ENCODE measurements at places on chromosomes 1 and 21.

GRCh38 chr21:33800753-33801423 is 114.7 kb downstream of the ATP5PO start:
- no peak for DNase-seq

- DNase-seq: no peak
Observed at GRCh38 chr1:9466780-9467758, 72.2 kb upstream of the SLC25A33 start.

DNA sequence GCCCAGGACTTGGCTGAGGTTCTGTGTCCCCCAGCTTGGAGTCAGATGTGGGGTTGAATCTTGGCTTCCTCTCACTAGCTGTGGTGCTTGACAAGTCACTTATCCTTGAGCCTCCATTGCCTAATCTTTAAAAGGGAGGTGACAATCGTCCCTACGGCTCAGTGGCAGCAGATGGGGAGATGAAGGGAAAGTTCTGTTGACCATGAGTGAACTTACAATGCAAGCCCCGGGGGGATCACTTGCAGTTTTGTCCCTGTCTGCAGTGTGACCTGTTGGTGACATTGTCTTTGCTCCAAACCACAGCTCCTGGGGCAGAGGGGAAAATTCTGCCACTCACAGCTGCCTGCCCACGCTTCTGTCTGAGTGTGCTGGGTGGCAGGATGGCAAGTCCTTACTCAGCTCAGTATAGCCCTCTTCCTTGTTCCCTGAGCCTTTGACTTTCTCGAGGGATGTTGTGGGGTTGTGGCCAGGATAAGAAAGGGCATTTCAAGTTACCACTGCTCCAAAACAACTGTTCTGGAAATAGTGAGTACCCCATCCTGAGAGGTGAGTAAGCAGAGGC is 1.7 kb downstream of the PCSK9 start:
- no peak for DNase-seq

DNA sequence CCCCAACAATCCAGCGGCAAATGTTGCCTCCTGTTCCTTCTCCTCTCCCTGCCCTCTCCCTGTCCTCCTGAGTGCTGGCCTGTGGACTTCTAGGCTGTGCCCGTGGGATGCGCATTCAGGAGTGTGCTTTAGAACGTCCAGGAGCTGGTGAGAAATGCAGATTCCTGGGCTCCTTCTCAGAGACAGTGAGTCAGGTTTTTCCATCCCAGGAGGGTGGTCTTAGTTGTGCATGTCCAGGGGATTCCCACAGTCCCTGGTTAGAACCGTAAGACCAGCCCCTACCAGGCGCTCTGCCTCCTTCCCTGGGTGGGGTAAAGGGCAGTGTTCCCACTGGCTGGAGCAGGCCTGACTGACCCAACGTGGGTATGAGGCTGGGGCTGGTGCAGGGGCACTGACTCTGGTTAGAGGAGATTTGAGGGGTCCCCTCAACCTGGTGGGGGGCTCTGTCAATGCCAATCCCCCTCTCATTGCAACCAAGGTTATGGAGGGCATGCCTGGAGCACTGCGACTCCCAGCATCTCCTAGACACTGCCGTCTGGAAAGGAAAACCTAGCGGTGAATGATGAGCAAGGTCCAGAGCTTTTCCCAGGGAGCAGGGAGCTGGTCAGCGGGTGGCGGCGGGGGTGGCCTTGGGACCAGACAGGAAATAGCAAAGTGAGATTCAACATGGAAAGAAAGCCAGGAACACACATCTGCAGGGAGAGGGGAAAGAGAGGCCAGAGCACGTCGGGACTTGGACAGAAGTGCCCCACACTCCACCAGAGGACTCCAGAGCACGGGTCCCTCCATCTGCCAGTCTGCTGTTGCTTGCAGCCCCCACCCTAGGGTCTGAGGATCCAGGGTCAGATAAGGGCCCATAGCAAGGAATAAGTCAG is 38.5 kb downstream of the HSPG2 start:
- no peak for DNase-seq

GRCh38 chr1:233424779-233425178 is 97.3 kb downstream of the MAP3K21 start:
- DNase-seq: no peak

DNA sequence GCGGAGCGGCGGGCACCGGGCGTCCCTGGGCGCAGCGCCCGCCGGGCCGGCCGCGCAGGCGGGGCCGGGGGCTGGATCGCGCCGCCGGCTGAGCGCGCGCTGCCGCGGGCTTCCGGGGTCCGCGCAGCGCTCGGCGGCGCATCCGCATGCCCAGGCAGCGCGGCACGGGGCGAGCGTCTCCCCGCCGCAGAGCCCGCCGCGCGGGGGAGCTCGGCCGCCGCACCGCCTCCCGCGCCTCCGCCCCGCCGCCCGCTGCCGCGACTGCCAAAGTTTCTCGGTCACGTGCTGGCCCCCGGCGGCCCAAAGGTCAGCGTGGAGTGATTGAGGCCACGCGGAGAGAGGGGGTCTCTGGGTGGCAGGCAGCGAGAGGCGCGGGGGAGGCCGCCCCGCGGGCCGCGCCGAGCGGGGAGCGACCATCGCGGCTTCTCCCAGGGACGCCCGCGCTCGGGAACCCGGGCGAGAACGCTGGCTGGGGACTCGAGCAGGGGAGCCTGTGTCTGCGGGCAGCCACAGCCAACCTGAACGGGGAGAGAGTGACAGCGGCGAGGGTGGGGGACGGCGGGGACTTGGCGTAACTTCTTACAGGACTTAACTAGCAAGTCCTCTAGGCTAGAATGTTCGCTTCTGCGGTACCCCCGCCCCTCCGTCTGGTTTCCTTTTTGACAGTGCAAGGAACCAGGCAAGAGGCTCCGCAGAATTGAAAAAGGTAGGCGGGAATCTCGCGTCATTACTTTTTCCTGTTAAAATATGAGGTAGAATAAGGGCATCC is at the start of gene ILDR2:
Gene ILDR2 (minus strand): TSS at position 180 of the 769 bp plus-strand sequence. CDS start 272 bp downstream, outside the sequence.
- peak; percentile 68 for DNase-seq

DNA sequence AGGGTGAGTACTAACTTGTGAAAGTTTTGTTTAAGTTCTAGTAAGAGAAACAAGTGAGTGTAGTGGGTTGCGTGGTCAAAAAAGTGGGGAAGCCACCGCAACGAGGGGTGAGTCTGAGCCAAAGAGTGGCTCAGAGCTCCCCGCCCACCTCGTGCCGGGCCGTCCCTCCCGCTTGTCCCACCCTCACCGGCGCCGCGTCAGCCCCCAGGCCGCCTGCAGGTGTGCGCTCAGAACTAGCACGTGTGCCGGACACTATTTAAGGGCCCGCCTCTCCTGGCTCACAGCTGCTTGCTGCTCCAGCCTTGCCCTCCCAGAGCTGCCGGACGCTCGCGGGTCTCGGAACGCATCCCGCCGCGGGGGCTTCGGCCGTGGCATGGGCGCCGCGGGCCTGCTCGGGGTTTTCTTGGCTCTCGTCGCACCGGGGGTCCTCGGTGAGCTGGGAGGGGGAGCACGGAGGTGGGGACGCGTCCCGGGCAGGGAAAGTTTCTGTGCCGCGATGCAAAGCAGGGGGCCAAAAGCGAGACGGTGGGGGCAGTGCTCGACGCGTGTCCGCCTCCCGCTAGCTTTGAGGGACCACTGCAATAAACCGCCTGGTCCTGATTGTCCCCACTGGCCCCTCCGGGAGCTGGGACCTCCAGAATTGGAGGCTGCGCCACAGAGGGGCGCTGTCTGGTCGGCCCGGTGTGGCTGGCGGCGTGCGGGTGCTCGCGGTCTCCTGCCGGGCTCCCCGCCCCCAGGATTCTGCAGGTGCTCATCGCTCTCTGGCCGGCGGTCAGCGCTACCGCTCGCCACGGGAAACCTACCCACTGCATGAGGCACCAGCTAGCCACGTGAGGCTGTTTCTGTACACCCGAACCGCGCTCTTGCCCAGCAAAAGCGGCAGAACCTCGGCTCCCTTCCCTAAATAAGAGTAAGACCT is at the start of gene CR2:
Gene CR2 (plus strand): TSS at position 283 of the 919 bp plus-strand sequence. CDS start 91 bp downstream, at position 374.
- peak; percentile 56 for DNase-seq

- DNase-seq: no peak
Observed at GRCh38 chr1:30164693-30165092, 558.7 kb downstream of the MATN1 start.

GRCh38 chr1:243558576-243558975 is 291.5 kb downstream of the AKT3 start:
- DNase-seq: no peak

- no peak for DNase-seq
Observed at GRCh38 chr21:22885614-22886013, 1887.4 kb downstream of the NCAM2 start.

- DNase-seq: no peak
Observed at GRCh38 chr1:68908316-68908715, 411.4 kb upstream of the DEPDC1 start.

DNA sequence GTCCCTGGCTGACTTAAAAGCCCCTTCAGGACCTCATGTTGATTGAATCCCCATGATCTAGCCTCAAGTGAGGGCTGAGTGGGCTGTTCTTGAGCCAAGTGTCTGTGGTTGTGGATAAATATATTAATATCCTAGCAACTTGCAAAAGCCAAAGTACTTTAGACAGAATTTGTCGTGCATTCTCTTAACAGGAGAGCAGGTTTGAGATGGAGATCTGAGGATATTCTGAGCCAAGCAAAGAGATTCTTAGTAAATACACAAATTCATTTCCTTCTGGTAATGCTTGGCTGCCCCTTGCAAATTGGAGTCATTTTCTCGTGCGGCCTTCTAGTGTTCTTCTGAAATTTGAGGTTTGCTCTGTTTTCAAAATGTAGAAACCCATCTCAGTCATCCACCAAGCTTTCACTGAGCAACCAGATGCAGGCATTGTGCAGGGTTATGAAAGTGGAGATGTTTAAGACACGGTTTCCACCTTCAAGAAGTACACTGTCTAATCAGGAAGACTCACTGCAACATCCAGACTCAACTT is 242.1 kb upstream of the JUN start:
- DNase-seq: no peak

- no peak for DNase-seq
Observed at GRCh38 chr1:49102752-49103151, 326.1 kb upstream of the BEND5 start.

GRCh38 chr1:204162494-204163074 is 3.6 kb downstream of the REN start:
- DNase-seq: peak; percentile 88

DNA sequence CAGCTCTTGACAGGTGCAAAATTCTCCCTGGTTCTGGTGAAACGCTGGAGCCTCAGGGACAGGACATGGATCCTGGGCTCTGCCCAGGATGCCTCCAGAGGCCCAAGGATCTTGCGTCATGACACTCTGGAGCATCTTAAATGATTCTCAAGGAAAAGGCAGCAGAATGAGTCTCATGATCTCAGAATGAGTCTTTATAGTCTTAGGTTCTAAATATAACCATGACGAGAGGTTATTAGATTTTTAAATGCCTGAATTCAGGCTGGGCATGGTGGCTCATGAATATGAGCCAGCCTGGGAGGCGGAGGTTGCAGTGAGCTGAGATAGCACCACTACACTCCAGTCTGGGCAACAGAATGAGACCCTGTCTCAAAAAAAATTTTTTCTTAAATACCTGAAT is 55.5 kb downstream of the ECE1 start:
- no peak for DNase-seq

DNA sequence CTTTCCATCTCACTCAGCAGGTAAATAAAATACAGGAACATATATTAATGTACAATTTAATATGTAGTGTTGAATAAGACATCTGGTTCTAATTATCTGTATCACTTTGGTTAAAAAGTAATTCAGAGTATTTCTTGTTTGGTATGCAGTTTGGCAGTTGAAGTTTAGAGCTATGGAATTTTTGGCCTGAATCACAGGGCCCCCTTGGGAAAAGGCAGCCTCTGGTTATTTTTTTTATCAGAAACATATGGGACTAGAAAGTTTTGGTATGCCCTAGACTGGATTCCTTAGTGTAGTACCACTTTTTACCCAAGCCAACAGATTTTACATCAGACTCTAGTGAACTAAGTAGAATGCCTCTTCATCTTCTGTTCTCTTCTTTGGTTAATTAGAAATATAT is 26.4 kb downstream of the CNST start:
- DNase-seq: no peak

GRCh38 chr1:89277725-89278124 is 5.1 kb upstream of the GBP5 start:
- DNase-seq: no peak

- DNase-seq: no peak
Observed at GRCh38 chr1:66606362-66607065, 72.6 kb downstream of the SGIP1 start.

DNA sequence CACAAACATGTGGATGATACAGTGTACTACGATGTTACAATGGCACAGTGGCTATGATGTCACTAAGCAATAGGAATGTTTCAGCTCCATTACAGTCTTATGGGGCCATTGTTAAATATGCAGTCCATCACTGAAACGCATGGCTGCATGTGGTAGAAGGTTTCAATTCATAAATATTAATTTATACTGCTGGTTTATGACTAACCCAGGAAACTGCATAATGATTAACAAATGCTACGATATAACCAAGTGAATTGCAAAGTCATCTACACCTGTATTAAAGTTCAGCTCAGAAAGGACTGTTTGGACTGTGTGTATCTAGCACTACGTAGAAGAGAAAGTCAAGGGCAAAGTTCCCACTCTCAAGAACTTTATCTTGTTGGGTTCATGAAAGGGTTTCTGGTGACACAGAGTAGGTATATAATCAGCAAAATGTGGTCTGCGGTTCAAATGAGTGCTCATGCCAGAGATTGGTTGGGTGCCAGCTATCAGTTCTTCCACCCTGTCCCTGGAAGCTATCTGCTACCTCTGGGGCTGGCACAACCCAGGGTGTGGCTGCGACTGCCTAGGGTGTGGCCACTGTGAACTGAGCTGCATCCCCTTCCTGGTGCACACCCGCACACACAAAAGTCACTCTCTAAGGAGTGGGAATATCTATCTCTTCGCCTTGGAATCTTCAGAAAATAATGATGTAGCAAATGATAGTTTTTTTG is 14.8 kb downstream of the MGST3 start:
- DNase-seq: no peak

- DNase-seq: peak; percentile 69
Observed at GRCh38 chr1:40032240-40032891, 8.2 kb upstream of the CAP1 start.

GRCh38 chr1:183239793-183240525 is 53.9 kb downstream of the LAMC2 start:
- no peak for DNase-seq

DNA sequence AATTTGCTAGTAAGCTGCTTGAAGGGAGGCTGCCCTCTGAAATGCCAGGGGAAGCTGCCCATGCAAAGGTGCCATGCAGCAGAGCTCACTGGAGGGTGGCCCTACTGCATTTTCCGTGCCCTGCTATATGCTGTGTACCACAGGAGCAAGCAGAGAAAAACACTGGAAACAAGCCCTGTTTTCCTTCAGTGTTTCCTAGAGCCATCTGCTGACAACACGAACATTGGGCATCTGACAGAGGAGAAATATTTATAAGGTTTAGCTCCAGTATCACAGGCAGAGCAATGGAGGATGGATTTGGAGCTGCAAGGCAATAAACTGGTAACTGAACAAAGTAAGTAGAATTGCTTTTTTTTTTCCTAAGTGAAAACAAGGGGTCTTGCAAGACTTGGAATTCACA is 198.4 kb downstream of the USP25 start:
- no peak for DNase-seq
